Tongue (tissue), 3 donors: ENCODE measurements at places on chromosomes 7 and 10. TPM values are rescaled to one million over a fixed set of nuclear protein-coding genes. Genes with fewer than 3 reads are reported as not detected.

FBXL13 gene
- total RNA-seq: 1.3 TPM

- DNase-seq: no peak
Measured at GRCh38 chr7:148584154-148584827, 6.3 kb upstream of the C7orf33 start.

DNA sequence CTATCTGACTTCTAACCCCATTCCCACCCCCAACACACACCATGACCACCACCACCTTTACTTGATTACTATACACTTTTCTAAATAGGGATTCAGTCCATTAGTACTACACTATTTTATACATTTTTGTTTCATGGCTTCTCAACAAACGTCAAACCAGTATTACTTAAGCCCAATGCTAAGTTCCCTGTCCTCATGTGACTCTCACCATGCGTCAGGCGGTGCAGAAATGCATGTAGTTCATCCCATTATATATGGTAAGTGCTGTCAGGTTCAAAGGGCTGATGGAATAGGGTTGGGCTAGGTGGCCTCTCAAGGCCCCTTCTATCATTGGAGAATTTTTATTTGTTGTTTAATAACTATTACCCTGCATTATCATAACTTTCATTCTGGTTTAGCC is 19.5 kb upstream of the VPS41 start:
- no peak for DNase-seq

DNA sequence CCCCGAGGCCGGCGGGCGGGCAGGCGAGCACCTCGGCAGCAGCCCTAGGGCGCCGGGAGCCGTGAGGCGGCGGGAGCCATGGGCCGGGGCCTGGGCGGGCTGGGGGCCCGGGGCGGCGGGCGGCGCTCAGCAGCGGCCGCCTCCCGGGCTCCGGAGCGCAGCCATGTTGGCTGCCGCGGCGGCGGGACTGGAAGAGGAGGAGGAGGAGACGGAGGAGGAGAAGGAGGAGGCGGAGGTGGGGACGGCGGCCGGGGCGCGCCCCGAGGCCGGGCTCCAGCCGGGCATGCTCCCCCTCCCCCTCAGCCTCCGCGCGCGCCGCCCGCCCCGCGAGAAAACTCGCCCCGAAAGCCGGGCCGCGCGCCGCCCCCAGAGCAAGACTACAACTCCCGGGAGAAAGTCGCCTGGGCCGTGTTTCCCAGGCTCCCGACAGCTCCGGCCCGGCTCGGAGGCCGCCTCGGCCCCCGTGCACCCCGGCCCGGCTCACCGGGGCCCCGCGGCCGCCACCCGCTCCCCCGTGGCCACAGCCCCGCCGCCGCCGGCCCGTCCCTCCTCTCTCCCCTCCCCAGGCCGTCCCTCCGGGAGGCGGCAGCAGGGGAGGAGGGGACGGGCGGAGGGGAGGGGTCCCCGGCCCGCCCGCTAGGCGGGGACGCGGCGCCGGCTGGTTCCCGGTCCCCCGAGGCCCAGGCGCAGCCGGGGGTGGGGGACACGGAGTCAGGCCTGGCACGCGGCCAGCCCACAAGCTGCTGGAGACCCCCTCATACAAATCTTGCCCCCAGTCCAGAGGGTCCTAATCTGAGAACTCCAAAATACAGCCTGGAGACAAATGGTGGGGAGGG is at the start of gene DLG5:
DLG5 (minus strand) TSS at position 190 of the 836 bp plus-strand sequence. CDS start 235 bp downstream, outside the sequence.
- peak; percentile 78 for DNase-seq

- no peak for DNase-seq
Measured at GRCh38 chr10:51080311-51081006, 6.2 kb downstream of the PRKG1 start.

GRCh38 chr10:112832361-112832878 is 117.6 kb upstream of the TCF7L2 start:
- no peak for DNase-seq

DNA sequence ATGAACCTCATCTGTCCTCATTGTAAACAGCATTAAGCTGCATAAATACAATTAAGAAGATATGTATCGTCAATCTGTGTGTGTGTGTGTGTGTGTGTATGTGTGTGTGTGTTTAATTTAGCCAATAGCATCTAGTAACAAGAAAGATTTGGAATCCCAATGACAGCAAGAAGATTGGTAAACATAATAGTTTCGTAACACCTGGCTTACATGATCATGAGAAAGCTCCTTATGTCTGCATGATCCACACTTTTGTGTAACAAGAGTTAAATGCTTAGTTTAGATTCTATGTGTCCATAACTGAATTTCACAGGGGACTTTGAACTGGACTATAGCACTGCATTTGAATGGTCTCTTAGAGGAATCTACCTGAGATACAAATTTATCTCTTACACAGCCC is 191.0 kb upstream of the BET1 start:
- no peak for DNase-seq
